NCI-H1092 (cell line): ENCODE measurements at places on chromosomes 5 and 9.

GRCh38 chr5:3359642-3360041 is 236.0 kb upstream of the IRX1 start:
- DNase-seq = no peak

DNA sequence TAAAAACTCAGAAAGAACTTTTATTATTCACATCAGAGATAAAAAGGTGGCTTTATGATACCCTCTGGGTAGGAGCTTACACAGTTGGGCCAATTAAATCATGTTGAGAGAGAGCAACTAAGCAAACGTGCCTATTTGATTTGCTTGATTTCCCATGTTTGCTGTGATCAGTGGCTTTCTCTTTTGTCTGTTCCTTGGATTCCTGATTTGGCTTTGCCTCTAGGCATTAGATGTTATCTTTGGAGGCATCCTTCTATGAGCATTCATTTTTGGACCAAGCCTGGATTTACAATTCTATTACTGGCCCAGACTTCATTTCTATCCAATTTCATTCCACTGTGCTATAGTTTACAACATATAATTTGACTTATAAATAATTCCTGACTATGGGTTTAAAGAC is 35.9 kb downstream of the VCAN start:
- DNase-seq = no peak

DNA sequence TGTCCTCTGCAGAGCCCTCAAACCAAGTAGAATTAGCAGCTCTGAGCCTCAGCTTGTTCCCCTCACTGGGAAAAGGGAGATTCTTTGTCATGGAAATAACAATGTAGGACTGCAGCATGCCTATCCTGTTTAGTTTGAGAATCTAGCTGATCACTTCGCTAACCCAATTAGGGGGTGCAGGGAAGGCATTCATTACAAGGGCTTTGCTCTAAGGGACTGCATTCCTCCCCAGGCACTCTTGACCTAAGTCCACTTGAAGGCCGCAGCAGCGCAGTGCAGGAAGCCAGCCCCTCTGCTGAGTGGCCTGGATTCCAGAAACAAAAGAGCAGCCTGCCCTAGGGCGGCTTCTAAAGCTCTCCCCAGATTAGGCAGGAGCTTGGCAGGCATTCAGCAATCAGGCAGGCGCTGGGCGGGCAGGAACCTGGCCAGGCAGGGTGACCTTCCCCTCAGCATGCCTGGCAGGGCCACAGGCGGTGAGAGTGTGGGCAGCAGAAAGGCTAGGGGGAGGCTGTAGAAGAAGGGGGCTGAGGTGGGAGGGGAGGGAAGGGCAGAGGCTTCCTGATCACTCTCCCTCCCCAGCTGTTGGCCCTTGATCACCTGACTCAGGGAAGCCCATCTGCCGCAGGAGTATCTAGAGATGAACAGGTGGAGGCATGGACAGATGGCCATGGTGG is 24.8 kb downstream of the CCNJL start:
- peak; percentile 58 for DNase-seq

- no peak for DNase-seq
These were observed 24.2 kb downstream of the TGFBR1 start for GRCh38 chr9:99129091-99129490.

DNA sequence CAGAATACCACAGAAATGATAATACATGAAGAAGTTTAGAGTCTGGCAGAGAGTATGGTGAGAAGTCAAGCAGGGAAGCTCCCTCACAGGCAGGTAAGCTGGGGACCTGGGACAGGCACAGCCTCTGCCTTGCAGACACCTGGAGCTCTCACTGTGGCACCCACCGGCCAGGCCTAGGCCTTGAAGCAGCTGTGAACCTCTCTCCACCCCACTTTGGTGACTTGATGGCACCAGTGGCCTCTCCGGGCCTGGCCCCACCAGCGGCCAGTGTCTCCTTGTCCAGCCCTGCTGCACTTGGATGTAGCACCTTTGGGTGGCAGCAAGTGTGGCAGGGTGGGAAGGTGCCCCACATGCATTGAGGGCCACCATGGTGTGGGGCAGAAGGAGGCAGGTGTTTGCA is 330.5 kb downstream of the NPR3 start:
- no peak for DNase-seq

DNA sequence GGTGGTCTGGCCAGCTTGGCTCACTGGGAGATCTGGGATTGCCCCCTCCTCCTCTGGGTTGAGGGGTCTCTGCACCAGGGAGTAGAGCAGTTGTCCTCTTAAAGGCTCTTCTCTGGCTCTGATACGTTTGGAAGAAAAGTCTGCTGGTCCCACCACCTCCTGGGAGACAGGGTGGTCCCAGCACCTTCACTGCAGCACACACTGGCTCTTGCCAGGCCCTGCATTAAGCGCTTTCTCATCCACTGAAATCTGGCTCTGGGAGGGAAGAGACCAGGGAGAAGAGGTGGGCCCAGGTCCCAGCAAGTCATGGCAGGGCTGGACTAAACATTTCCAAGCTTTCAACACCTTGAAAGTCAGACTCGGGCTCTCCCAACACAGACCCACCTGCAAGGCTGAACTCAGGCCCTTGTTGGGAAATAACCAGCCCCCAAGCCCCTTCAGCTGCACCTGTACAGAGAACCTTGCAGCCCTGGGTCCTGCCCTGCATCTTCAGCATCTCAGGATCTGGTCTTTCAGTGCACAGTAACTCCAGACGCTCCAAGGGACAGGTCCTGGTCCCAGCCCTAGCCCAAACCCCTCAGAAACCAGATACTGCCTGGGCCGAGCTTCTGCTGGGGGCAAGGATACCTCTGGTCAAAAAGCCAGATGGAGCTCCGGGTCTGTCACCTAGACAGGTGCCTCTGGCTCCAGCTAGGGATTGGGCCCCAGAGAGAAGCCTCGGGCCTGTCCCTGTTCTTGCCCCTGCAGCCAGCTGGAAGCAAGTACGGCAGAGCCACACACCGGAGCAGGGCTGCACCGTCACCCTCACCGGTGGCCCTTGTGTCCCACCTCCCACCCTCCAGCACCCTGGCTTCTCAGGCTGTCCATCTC is 134.5 kb downstream of the DAB2IP start:
- DNase-seq = no peak

- DNase-seq = no peak
These were observed 14.1 kb upstream of the C5orf58 start for GRCh38 chr5:170218726-170219125.

- DNase-seq = no peak
These were observed 216.0 kb upstream of the KLF4 start for GRCh38 chr9:107705521-107705920.

- no peak for DNase-seq
These were observed 17.7 kb downstream of the RFESD start for GRCh38 chr5:95664204-95664786.

DNA sequence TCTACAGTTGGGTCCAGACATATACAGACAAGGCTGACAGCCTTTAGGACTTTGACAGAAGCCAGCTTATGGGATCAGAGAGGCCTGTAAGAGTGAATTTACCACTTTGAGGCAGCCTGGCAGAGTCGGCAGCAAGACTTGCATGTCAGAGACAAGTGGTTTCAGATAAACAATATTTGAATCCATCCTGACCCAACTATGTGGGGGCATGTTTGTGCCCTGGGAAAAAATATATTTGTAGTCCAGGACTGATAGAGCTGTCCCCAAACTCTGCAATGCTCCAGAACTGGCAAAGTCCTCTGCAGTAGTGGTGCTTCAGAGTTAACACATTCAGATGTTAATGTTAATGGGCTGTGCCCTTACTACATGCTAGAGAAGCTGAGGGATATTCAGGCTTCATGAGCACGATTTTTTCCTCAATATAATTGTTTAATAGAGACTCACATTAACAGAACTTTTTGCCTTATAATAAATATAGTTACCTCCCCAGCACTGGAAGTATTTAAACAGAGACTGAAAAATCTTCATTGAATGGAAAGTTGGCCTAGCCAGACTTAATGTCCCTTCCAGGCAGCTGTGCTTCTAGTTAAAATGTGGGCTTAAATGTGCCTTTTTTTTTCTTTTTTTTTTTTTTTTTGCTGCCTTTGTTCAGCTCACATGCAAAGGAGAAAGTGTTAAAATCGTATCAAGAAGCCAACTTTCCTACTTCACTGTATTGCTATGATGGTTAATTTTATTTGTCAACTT is 42.9 kb downstream of the FEM1C start:
- no peak for DNase-seq

DNA sequence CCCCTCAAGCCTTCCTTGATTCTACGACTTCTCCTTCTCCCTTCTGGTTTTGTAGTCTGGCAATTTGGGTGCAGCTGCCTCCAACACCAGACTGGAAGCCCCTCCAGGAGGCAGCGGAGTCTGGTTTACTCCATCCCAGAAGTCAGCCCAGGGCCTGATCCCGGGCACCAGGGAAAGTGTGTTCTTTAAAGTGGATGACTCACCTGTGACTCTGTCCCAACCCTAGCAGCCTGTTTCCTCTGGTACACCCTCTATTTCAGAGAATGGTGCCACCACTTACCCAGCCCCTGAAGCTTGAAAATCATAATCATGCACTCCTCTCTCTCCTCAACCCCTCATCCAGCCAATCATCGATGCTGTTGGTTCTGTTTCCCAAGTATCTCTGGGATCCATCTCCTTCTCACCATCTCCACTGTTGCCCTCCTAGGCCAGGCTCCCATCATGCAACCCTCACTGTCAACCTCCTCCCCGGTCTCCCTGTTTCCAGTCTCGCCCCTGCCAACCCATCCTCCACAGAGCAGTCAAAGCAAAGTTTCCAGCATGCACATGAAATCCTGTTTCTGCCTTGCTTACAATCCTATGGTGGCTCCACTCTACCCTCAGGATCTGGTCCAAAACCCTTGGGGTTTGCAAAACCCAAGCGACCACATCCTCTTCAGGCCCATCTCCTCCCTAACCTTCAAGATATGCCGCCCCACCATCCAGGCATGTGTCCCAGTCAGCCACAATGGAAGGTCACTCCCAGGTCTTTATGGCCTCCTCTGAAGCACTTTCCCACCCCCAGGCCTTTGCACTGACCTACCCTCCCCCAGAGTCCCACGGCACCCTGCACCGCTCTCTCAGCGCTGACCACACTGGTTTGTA is 10.5 kb downstream of the LHX6 start:
- no peak for DNase-seq

DNA sequence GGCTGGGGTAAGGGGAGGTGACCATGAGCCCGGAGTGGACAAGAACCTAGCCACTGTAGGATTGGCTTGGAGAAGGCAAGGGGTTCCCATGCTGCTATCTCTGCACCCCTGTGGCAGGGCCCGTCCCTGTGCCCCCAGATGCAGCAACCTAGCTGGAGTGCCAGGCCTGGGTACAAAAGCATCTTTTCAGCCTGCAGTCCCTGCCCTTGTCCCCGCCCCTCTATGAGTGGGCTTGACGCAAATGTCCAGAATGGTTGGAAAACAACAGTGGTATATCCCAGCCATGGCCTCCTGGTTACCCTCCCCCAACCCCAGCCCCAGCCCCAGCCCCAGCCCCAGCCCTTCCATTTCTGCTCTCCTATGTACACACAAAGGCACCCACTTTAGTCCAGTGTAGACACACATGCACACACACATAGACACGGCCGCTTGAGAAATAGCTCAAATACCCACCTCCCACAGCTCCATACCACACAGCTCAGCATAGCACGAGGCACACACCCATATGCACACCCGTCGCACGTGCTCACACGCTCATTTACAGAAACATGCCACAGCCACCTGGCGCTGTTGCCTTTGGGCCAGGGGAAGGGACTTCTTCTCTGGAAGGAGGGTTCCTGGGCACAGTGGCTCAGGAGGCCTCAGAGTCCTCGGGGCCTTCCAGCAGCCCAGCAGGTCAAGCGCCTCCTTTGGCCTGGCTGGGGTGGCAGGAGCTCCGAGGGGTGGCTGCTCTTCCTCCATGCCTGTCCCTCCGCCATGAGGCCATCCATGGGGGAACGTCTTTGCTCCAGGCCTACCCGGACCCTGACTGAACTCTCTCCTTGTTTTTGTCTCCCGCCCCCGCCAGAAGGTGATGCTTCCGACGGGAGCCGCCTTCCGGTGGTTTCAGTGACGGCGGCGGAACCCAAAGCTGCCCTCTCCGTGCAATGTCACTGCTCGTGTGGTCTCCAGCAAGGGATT is 34.1 kb downstream of the CXXC5 start:
- DNase-seq = no peak
